C1 segment of cervical spinal cord (tissue), 14 donors: ENCODE measurements at places on chromosomes 12 and 14.

- DNase-seq, result no peak
Observed at GRCh38 chr12:91920276-91920675, 225.4 kb downstream of the BTG1 start.

DNA sequence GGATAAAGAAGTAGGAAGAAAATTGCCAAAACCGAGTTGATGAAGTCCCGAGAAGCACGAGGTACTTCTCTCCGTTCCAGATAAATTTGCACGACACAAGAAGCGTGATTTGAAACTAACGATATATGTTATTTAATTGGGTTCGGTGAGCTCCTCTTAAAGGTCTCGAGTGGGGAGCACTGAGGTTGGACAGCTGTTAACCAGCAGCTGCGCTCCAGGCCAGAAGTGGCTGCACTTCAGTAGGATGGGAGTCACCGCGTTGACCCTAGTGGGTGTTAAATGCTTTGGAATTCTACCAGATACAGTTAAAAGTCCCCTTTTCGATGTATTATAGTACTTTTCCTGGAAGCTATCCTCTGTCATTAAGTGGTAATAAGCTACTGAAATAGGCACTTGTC lies 953 bp upstream of the DCAF5 start:
- DNase-seq, result no peak

DNA sequence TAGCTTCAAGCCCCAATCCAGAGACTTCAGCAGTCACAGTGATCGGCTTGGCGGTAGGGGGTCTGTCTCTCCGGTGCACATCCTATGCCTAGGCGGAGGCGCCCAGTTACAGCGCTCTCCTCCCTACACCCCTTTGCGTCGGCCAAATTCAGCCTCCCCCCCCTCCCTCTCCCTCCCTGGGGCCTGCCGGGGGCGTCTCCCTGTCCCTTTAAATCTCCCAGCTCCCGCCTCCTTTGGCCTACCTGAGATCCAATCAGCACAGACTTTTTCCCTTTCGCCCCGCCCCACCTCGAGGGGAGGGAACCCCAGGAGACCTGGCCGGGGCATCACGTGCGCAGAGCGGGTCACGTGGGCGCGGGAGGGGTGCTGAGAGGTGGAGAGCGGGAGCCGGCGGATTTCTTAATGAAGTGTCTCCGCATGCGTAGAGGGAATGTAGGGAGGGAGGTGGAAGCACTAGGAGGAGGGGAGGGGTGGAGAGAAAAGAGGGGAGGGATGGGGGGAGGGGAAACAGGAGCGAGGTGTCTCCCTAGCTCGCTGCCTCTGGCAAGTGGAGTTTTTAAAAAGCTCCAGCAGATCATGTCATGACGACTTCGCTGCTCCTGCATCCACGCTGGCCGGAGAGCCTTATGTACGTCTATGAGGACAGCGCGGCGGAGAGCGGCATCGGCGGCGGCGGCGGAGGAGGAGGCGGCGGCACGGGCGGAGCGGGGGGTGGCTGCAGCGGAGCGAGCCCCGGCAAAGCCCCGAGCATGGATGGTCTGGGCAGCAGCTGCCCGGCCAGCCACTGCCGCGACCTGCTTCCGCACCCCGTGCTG lies at the start of gene HOXC13:
HOXC13 (plus strand) TSS at position 506 of the 815 bp plus-strand sequence; CDS start at position 582, 76 bp downstream.
- DNase-seq, result no peak

- DNase-seq, result no peak
Observed at GRCh38 chr14:73759183-73759713, 45.1 kb upstream of the PNMA1 start.

- no peak for DNase-seq
Observed at GRCh38 chr12:1829306-1829900, 9.0 kb downstream of the LRTM2 start.

DNA sequence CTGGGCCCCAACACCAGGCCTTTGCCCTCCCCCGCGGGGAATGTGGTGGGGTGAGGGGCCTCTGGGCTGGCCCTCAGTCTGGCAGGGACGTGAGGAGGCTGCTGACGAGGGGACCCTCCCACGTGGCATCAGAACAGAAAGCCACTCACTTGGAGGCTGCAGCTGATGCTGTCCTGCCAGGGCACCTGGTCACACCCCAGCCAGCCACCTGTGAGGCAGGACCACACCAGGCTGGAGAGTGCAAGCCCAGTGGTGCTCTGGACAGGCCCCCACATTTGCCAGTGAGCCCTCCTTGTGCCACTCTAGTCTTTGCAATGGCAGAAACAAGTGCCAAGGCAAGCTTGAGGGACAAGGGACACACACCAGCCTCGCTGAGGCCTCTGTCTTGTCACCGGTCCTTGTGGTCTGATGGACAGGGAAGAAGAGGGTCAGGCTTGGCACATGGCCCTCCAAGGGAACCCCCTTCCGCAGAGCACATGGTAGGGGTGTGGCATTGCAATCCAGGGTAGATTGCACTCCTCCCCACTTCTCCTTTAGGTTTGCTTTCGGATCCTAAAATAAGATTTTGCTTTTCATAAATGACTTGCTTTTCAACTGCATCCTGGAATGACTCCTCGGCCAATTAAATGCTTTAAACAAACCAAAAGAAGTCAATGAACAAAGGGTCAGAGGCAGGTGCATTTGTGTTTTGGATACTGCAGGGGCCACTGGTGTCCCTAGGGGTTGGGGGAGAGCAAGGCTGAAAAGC lies 53.7 kb downstream of the CCDC88C start:
- DNase-seq, result no peak

DNA sequence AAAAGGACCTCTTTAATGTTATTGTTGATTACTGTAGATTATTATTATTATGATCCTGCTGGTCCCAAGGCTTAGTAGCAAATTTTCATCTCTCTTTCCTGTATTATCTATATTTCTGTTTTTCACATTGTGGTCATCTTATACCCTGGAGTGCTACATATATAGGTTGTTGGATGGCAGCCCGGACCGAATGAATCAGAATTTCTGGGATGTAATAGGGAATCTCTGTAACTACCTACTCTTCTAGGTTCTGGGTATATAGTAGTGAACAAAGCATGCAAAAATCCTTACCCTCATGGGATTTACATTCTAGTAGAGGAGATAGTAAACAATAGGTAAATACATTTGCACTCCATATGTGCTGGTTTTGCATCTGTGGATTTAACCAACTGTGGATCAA lies 31.4 kb downstream of the NUBPL start:
- no peak for DNase-seq

DNA sequence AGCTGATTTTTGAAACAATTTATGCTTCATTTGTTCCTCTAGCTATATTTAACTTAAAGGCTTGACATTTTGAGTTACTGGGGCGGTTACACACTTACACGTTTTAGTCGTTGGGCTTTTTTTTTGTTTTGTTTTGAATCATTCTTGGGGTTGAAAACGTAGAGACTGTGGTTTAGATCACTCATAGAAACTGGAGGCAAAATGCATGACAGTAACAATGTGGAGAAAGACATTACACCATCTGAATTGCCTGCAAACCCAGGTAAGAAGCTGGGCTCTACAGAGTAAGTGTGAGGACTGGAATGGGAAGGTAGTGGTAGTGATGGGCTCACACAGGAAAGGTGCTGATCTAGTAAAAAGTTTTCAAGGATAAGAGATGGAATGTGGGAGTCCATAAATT lies at the start of gene CLEC2D:
CLEC2D (plus strand) TSS at position 180 of the 400 bp plus-strand sequence; CDS start at position 202, 22 bp downstream.
- DNase-seq, result no peak

DNA sequence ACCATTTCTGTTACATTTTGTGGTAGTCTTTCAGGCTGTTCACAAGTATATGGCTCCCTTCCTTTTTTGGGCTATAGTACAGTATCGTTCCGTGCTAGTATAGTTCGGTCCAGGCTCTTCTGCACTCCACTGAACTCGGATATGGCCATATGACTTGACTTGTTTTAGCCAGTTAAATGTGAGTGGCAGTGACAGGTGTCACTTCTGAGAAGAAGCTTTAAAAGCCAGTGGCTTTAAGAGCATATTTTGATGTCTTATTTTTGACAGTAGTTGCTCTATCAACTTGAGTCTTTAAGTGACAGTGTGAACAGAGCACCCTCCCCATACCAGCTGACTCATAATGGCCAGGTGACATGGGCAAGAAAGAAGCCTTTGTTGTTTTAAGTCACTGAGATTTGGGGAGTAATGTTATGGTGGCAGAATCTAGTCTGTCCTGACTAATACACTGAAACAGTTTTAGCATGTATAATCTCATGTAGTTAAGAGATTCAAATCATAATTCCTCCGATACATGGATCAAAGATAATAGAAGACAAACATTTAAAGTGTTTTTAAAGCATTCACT lies 64.6 kb downstream of the ANO4 start:
- no peak for DNase-seq

- no peak for DNase-seq
Observed at GRCh38 chr14:69648480-69649451, 37.4 kb downstream of the SUSD6 start.

GRCh38 chr12:86669010-86669409 lies 412.8 kb upstream of the MGAT4C start:
- no peak for DNase-seq

DNA sequence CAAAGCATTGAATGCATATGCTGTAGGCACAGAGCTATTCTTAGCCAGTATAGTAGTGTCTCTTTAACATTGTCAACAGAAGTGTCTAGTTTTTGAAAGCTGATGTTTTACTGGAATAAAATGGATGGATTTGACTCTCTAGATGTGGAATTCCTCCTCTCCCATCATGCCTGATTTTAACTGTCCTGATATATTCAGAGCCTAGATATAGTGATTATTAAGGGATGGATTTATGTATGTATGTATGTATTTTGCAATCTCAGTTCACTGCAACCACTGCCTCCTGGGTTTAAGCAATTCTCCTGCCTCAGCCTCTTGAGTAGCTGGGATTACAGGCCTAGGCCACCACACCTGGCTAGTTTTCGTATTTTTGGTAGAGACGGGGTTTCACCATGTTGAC lies 144.8 kb upstream of the NAV3 start:
- DNase-seq, result no peak

- DNase-seq, result no peak
Observed at GRCh38 chr12:12627308-12627827, 15.7 kb downstream of the CREBL2 start.

DNA sequence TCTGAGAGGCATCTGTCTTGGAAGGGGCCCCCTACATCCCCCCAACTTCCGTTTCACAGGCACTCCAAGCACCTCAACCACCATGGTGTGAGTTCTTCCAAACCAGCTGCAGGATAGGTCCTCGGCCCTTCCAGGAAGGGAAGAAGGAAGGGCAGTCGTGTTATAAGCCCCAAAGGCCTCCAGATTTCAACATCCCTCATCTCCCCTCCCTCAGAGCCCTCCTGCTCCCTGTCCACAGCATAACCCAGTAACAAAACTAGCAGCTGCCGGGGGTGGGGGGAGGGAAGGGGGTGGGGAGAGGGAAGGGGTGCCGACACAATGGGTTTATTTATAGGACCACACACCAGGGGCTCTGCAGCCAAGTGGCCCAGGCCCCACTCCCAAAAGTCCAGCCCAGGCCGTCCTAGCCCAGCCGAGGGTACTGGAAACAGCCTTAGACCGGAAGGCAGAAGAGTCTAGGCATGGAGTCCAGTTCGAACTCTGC lies 18.3 kb downstream of the NCKAP5L start:
- no peak for DNase-seq

- DNase-seq, result no peak
Observed at GRCh38 chr14:75003250-75004027, 718 bp downstream of the EIF2B2 start.

GRCh38 chr12:110372056-110372425 lies 31.5 kb downstream of the ANAPC7 start:
- no peak for DNase-seq

DNA sequence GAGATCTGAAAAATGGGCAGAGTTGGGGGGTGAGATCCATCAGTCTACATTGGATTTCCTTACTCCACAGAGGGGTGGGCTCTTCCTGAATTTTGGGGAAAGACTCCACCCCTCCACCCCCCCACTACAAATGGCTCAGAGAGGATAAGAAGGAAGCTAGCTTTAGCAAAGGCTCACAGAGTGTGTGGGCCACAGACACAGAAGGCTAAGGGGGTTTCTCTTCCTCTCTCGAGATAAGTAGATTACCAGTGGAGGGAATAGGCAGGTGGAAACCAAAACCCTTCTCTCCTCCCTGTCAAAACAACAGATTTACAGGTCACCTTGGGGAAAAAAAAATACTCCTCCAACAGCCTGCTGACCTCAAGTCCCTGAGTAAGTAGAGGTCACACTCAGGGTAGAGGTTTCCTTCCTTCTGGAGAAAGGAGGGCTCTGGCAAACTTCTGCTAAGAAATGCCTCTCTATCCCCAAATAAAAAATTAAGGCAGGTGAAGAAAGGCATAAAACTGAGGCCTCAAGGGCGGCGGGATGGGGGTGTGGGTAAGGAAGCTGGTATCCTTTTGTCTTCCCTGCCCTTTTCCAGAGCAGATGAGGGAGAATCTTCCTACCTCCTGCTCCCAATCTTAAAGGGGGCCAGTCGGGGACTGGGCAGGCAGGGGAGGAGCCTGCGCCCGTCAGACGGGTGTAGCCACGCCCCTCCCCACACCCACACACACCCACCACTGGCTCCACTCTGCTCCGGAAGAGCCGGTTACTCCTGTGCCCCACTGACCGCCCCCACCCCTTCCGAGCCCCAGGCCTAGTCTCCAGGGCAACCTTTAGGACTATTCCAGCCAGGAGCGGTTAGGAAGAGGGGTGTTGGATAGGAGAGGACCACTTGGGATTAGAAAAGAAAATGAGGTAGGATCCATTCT lies 1.9 kb upstream of the BAZ2A start:
- no peak for DNase-seq

DNA sequence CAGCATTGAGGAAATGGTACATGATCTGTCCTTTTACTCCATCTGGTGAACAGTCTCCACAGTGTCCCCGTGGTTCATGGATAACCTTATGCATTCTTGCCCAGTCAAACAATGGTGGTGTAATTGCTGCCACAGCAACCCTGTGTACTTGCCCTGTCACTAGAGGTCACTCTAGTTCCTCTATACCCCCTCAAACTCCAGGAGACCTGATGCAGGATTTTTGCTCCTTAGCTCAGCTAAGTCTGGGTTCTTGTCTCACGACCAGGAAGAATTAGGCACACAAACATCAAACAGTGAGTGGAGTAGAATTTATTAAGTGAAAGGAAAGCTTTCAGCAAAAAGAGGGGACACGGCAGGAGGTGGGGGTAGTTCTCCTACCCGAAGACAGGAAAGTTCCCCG lies 24.7 kb upstream of the EEA1 start:
- no peak for DNase-seq

GRCh38 chr14:94695231-94695630 lies 74.7 kb downstream of the GSC start:
- DNase-seq, result no peak

GRCh38 chr14:101474563-101475455 lies 86.5 kb upstream of the DIO3 start:
- no peak for DNase-seq

DNA sequence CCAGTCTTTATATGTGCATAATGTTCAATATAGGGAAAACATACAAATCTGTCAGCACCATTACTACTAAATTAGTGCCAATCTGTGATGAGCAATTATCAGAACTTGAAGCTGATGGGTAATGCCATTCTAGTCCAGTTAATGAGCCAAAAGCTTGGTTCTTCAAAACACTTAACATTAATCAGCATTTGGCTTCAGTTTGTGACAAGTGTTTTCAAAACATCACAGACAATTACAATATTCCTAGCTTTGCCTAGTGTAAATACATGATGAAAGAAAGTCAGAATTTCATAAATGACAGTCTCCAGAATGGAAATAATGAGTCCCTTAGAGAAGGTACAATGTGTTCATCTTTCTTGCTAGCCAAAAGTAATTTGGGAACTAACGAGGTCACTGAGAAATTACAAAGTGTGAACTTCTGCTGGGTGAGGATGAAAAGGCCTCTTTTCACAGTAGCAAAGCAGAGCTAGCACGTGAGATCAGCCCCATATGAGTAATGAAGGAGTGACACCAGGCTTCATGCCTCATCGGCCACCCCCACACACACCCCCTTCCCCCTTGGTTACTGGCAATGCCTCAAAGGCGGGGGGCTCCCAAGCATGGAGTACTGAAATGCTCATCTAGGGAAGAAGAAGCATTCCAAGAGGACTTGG lies 180.6 kb upstream of the EEA1 start:
- peak; percentile 49 for DNase-seq
